Neural crest cell (in vitro differentiated cells): ENCODE measurements at places on chromosomes 16 and 17. TPM values are rescaled to one million over a fixed set of nuclear protein-coding genes. Genes with fewer than 3 reads are reported as not detected.

- no peak for DNase-seq
- peaks cover 56% of the 10 kb centered on the region for H3K4me1 ChIP-seq
- H3K27ac ChIP-seq, result no peak overlapping the region
- H3K4me3 ChIP-seq, result no peak overlapping the region
Measured at GRCh38 chr17:71824671-71825070, 296.1 kb upstream of the SOX9 start.

GRCh38 chr17:42521036-42521435, 15.0 kb upstream of the NAGLU start:
- peaks cover 57% of the 10 kb centered on the region for H3K4me1 ChIP-seq
- peaks cover 6% of the 10 kb centered on the region for H3K36me3 ChIP-seq
- H3K27ac ChIP-seq, result peak overlapping the region; percentile 52
- DNase-seq, result no peak
- H3K27me3 ChIP-seq, result no peaks in the 10 kb centered on the region

TRAP1 gene
- 152 and 154 TPM in 2 replicates for total RNA-seq

- no peaks in the 10 kb centered on the region for H3K27me3 ChIP-seq
- H3K4me3 ChIP-seq, result no peak overlapping the region
- H3K36me3 ChIP-seq, result peaks cover 5% of the 10 kb centered on the region
- no peak overlapping the region for H3K27ac ChIP-seq
Measured at GRCh38 chr17:1386265-1386664, 13.8 kb downstream of the YWHAE start.

RAMP2 gene
- total RNA-seq, result 6.5 and 7.9 TPM in 2 replicates

DNA sequence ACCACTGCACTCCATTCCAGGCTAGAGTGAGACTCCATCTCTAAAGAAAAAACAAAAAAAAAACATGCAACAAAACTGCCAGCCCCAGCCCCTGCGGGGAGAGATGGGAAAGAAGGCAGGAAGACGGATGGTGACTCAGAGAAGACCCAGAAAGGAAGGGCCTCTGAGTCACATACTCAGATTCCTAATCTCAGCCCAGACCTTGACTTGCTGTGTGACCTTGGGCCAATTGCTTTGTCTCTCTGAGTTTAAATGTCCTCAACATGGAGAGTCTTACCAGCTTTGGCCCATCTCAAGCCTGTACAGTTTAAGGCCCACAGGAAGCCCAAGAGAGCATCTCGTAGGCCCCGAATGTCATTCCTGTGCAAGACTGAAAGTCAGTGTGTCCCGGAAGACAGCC, 86.5 kb upstream of the LHX1 start:
- no peak overlapping the region for H3K4me3 ChIP-seq
- H3K27ac ChIP-seq, result no peak overlapping the region
- H3K27me3 ChIP-seq, result no peaks in the 10 kb centered on the region
- peaks cover 10% of the 10 kb centered on the region for H3K4me1 ChIP-seq
- no peaks in the 10 kb centered on the region for H3K36me3 ChIP-seq

PPP1R27 gene
- not detected in 2 replicates for total RNA-seq

GRCh38 chr16:20268409-20268808, 58.9 kb downstream of the GP2 start:
- H3K27me3 ChIP-seq, result peaks cover 29% of the 10 kb centered on the region
- no peak for DNase-seq
- H3K36me3 ChIP-seq, result no peaks in the 10 kb centered on the region
- no peak overlapping the region for H3K27ac ChIP-seq
- H3K4me1 ChIP-seq, result no peaks in the 10 kb centered on the region
- no peak overlapping the region for H3K4me3 ChIP-seq

ACBD4 gene
- 5.4 and 5.5 TPM in 2 replicates for total RNA-seq
